Naive thymus-derived CD8-positive, alpha-beta T cell (primary cell): ENCODE measurements at places on chromosomes 16 and 17. TPM values are rescaled to one million over a fixed set of nuclear protein-coding genes. Genes with fewer than 3 reads are reported as not detected.

The CAMKK1 gene
- 5.0 TPM for total RNA-seq

The CACNG1 gene
- total RNA-seq: not detected

The PYY gene
- not detected for total RNA-seq

The RCVRN gene
- not detected for total RNA-seq

The NPIPA7 gene
- total RNA-seq: 15.7 TPM

- H3K27me3 ChIP-seq: no peaks in the 10 kb centered on the region
- peaks cover 21% of the 10 kb centered on the region for H3K4me1 ChIP-seq
- DNase-seq: peak; percentile 30
- H3K4me3 ChIP-seq: no peak overlapping the region
- peaks cover 6% of the 10 kb centered on the region for H3K36me3 ChIP-seq
- H3K27ac ChIP-seq: no peak overlapping the region
Observed at GRCh38 chr17:81228420-81228819, 5.7 kb upstream of the CEP131 start.

DNA sequence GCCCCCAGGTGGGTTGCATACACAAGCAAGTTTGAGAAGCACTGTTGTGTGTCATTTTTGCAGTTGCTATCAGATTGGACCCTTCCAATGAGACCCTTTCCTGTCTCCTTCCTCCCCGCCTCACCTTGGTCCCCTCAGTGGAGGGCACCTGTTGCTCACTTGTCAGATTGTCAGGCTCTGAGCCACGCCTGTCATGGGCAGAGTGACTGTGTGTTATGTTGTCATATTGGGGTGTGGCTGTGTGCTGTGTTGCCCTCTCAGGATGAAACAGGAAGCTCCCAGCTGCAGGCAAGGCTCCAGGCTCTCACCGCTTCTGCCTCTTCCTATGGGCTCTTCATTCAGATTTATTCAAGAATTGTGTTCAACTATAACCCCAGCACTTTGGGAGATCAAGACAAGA is 302.9 kb downstream of the CPPED1 start:
- H3K36me3 ChIP-seq: peaks cover 2% of the 10 kb centered on the region
- no peak for DNase-seq
- no peak overlapping the region for H3K4me3 ChIP-seq

DNA sequence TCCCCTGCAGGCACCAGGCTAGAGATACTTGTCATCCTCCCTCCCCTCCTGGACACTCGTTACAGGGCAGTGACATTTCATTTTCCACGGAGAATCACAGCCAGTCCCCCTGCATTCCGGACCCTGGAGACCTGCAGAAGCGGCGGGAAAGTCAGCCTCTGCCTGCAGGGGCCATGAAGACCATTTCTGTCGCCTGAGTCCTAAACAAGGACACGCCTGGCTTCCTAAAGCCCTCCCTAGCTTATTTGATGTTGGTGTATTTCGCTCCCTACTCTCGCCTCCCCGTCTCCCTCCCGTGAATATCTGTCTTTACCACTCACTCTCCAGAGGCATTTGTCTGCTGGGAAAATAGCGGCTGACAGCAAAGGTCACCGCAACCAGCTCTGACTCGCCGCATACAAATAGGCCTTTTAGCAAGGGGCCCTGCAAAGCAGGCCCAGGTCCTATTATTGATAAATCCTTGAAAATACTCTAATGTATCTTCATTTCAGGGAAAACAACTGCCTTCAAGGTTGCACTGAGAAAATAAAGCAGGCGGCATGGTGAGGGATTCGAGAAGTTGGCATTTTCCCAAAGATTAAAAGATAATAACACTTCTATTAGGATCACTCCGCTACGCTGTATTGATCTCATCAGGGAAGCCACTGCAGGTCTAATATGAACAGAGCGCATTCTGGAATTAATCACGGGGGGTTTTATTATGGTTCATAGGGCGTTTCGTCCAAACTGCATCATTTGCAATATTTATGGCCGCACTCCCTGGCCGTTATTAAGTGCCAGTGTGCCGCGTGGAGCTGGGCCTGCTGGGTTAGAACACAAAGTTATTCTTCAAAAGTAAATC is 447.1 kb upstream of the CDH5 start:
- no peak overlapping the region for H3K4me3 ChIP-seq
- no peaks in the 10 kb centered on the region for H3K4me1 ChIP-seq
- no peak overlapping the region for H3K27ac ChIP-seq
- H3K36me3 ChIP-seq: no peaks in the 10 kb centered on the region
- peaks cover 21% of the 10 kb centered on the region for H3K27me3 ChIP-seq

DNA sequence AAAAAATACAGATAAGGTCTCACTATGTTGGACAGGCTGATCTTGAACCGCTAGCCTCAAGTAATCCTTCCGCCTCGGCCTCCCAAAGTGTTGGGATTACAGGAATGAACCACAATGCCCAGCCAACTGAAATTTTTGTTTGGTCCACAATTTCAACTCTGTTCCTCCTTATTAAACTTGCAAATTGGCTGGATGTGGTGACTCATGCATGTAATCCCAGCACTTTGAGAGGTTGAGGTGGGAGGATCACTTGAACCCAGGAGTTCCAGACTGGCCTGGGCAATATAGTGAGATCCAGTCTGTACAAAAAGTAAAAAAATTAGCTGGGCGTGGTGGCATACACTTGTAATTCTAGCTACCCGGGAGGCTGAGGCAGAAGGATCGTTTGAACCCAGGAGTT is 13.4 kb downstream of the ARSG start:
- H3K4me3 ChIP-seq: no peak overlapping the region
- no peak for DNase-seq
- no peaks in the 10 kb centered on the region for H3K27me3 ChIP-seq
- no peak overlapping the region for H3K27ac ChIP-seq
- H3K36me3 ChIP-seq: no peaks in the 10 kb centered on the region

- DNase-seq: peak; percentile 43
- no peaks in the 10 kb centered on the region for H3K36me3 ChIP-seq
- no peak overlapping the region for H3K4me3 ChIP-seq
- no peaks in the 10 kb centered on the region for H3K27me3 ChIP-seq
- peaks cover 8% of the 10 kb centered on the region for H3K4me1 ChIP-seq
Observed at GRCh38 chr17:83186226-83186625, 106.8 kb downstream of the METRNL start.

- no peaks in the 10 kb centered on the region for H3K36me3 ChIP-seq
- no peaks in the 10 kb centered on the region for H3K4me1 ChIP-seq
- H3K27me3 ChIP-seq: peaks cover 2% of the 10 kb centered on the region
- H3K4me3 ChIP-seq: no peak overlapping the region
- DNase-seq: no peak
Observed at GRCh38 chr16:87687126-87687910, 78.5 kb downstream of the KLHDC4 start.

- H3K4me1 ChIP-seq: no peaks in the 10 kb centered on the region
- peak; percentile 87 for DNase-seq
- H3K36me3 ChIP-seq: no peaks in the 10 kb centered on the region
- no peaks in the 10 kb centered on the region for H3K27me3 ChIP-seq
Observed at GRCh38 chr17:82051776-82052637, at the start of the genes GPS1 and RFNG. Gene GPS1, plus strand, starts transcription at chr17:82051898. Its CDS starts 34 bp downstream, at chr17:82051932. Gene RFNG, minus strand, starts transcription at chr17:82051811. Its CDS starts 45 bp downstream, at chr17:82051766.

- no peaks in the 10 kb centered on the region for H3K4me1 ChIP-seq
- H3K4me3 ChIP-seq: no peak overlapping the region
- H3K27me3 ChIP-seq: no peaks in the 10 kb centered on the region
- H3K27ac ChIP-seq: no peak overlapping the region
Observed at GRCh38 chr16:28082624-28083023, 19.1 kb upstream of the GSG1L start.

DNA sequence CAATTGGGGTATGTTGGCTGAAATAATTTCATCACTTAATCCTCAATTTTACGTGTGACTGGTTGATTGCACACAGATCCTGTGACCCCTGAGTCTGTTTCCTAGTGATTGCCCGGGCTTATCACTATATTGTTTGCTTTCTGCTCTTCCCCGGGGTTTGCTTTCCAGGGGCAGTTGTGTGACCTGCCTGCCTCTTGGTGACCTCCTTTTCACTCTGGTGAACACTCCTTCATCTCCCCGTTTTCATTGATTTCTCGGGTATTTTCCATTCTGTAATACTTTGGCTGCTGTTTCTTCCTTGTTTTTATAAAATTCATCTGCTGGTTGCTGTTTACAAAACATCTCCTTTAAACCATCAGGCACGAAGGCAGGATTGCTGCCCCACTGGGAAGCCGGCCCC is 36.0 kb downstream of the NTN1 start:
- H3K27me3 ChIP-seq: peaks cover 10% of the 10 kb centered on the region
- no peak overlapping the region for H3K4me3 ChIP-seq
- no peaks in the 10 kb centered on the region for H3K4me1 ChIP-seq
- H3K36me3 ChIP-seq: no peaks in the 10 kb centered on the region
- no peak for DNase-seq
- no peak overlapping the region for H3K27ac ChIP-seq

DNA sequence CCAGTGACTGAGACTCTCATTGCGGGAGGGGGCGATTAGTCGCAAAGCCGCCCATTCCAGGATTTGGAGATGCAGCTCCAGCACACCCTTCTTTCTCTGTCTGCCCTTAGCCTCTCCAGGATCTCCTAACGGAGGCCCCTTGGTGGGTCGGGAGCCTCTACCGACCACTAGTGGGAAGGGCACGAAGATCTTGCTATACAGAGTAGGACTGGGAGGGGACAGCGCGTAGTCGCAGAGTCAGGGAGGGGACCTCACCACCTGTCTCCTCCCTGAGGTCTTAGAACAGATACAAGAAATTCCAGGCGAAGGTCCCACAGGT is 588 bp upstream of the SMTNL2 start:
- H3K27ac ChIP-seq: no peak overlapping the region
- no peak for DNase-seq
- H3K4me1 ChIP-seq: peaks cover 5% of the 10 kb centered on the region
- peak overlapping the region; percentile 73 for H3K4me3 ChIP-seq
- H3K27me3 ChIP-seq: peaks cover 7% of the 10 kb centered on the region
- H3K36me3 ChIP-seq: no peaks in the 10 kb centered on the region

GRCh38 chr17:19799796-19800195 is 51.7 kb upstream of the ALDH3A1 start:
- H3K27ac ChIP-seq: no peak overlapping the region
- H3K4me3 ChIP-seq: no peak overlapping the region
- no peak for DNase-seq
- H3K4me1 ChIP-seq: peaks cover 12% of the 10 kb centered on the region
- no peaks in the 10 kb centered on the region for H3K27me3 ChIP-seq
- H3K36me3 ChIP-seq: peaks cover 33% of the 10 kb centered on the region
